ENCODE measurements at places on chromosomes 7 and 10.
A peak's percentile ranks its signal among the peaks of the same experiment; 100 is the strongest.

- H3K4me3 ChIP-seq: no peak overlapping the region
- peaks cover 31% of the 10 kb centered on the region for H3K27me3 ChIP-seq
- no peaks in the 10 kb centered on the region for H3K36me3 ChIP-seq
- H3K4me1 ChIP-seq: peaks cover 8% of the 10 kb centered on the region
- no peak overlapping the region for H3K27ac ChIP-seq
- no peak for DNase-seq
Measured at GRCh38 chr10:6711881-6712280, 131.8 kb upstream of the PRKCQ start.

DNA sequence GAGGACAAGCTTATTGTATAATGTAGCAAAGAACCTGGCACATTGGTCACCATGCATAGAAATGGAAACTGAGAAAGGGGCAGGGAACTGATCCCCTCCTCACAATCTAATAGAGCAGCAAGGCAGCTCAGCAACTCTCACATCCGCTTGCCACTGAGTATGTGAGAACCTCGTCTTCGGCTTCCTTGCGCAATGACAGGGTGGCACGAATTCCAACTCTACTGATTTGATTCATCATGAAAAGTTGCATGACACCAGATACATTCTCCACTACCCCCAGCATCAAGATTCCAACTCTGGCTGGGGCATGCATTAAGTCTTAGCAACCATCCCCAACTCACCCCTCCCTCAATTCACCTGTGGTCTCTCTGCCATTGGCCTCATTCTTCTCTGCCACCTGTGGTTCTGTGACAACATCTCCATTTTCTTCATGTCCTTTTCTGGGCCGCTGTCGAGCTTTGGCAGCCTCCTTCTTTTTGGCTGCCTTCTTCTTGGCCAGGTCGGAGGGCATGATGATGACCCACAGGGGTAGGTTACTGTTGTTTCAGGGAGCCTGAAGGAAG is 976 bp downstream of the ABCF2 start:
- no peak overlapping the region for H3K27ac ChIP-seq
- H3K36me3 ChIP-seq: peaks cover 16% of the 10 kb centered on the region
- no peaks in the 10 kb centered on the region for H3K27me3 ChIP-seq

- H3K4me1 ChIP-seq: peaks cover 2% of the 10 kb centered on the region
- no peak for DNase-seq
- H3K36me3 ChIP-seq: no peaks in the 10 kb centered on the region
- H3K27me3 ChIP-seq: no peaks in the 10 kb centered on the region
- H3K4me3 ChIP-seq: no peak overlapping the region
Measured at GRCh38 chr7:80537091-80537490, 25.2 kb upstream of the GNAT3 start.

- no peak overlapping the region for H3K27ac ChIP-seq
- peaks cover 5% of the 10 kb centered on the region for H3K27me3 ChIP-seq
- H3K4me3 ChIP-seq: no peak overlapping the region
- H3K36me3 ChIP-seq: no peaks in the 10 kb centered on the region
Measured at GRCh38 chr10:77357611-77358310, 279.8 kb downstream of the KCNMA1 start.

DNA sequence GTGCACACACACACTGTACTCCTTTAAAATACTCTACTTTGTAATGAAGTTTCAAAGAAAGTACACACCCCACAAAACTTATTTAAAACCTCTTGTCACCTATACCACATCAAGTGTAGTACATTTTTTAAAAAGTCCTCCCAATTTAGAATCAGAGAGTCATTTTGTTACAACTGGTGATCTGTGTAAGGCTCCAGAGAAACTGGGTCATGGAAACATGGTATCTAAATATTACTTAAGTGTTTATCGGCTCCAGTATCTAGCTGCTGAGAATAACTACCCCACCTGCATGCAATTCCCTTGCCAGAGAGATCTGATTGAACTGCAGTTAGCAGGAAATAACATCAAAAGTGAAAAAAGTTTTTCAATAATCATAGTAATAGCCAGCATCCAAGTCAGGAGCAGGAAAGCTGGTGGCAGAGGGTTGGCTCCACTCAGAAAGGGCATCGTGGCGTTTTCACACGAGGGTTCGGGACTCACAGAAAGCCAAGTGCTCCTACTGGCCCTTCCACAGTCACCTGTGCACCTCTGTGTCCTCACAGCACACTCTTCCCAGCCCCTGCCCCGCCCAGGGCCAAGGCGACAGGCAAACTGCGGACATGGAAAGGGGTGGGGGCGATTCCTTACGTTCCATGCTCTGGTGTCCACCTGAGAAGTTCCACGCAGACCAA is 6.5 kb downstream of the RGS10 start:
- no peak overlapping the region for H3K4me3 ChIP-seq
- no peak overlapping the region for H3K27ac ChIP-seq

- H3K27me3 ChIP-seq: no peaks in the 10 kb centered on the region
- DNase-seq: no peak
- peaks cover 4% of the 10 kb centered on the region for H3K36me3 ChIP-seq
Measured at GRCh38 chr7:131346885-131347592, 19.4 kb downstream of the MKLN1 start.

- no peak overlapping the region for H3K4me3 ChIP-seq
- peaks cover 12% of the 10 kb centered on the region for H3K36me3 ChIP-seq
- H3K4me1 ChIP-seq: no peaks in the 10 kb centered on the region
- DNase-seq: no peak
- no peaks in the 10 kb centered on the region for H3K27me3 ChIP-seq
- no peak overlapping the region for H3K27ac ChIP-seq
Measured at GRCh38 chr7:129308047-129308446, 83.2 kb downstream of the AHCYL2 start.

DNA sequence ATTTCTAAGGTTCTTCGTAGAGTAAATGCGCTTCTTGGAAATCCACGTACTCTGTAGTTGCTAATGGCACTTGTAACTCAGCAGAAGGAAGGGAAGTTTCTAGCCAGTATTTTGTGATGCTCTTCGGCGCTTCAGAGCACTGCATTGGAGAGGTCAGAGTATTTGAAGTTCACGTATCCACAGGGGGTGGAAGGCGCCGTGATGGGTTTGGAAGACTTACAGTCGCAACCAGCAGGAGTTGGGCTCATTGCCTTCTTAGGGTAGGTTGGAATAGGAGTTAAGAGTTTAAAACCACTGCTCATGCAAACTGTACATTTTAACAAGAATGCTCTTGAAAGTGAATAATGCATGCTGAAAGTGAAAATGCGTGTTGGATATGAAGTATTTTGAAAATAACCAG is 49.1 kb downstream of the SHH start:
- H3K27me3 ChIP-seq: no peaks in the 10 kb centered on the region
- H3K4me1 ChIP-seq: no peaks in the 10 kb centered on the region
- no peak overlapping the region for H3K27ac ChIP-seq

DNA sequence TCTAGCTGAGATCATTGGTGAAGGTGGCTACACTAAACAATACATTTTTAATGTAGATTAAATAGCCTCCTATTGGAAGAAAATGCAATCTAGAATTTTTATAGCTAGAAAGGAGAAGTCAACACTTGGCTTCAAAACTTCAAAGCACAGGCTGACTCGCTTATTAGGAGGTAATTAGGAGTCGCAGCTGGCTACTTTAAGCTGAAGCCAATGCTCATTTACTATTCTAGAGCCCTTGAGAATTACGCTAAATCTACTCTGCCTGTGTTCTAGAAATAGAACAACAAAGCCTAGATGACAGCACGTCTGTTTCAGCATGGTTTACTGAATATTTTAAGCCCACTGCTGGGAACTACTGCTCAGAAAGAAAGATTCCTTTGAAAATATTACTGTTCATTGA is 101.6 kb upstream of the EEPD1 start:
- H3K4me1 ChIP-seq: no peaks in the 10 kb centered on the region
- no peak overlapping the region for H3K27ac ChIP-seq
- H3K36me3 ChIP-seq: no peaks in the 10 kb centered on the region
- no peak for DNase-seq

- DNase-seq: no peak
- H3K27ac ChIP-seq: no peak overlapping the region
- no peak overlapping the region for H3K4me3 ChIP-seq
- no peaks in the 10 kb centered on the region for H3K36me3 ChIP-seq
- H3K4me1 ChIP-seq: peaks cover 9% of the 10 kb centered on the region
Measured at GRCh38 chr7:100598425-100598824, 3.7 kb upstream of the PCOLCE start.

DNA sequence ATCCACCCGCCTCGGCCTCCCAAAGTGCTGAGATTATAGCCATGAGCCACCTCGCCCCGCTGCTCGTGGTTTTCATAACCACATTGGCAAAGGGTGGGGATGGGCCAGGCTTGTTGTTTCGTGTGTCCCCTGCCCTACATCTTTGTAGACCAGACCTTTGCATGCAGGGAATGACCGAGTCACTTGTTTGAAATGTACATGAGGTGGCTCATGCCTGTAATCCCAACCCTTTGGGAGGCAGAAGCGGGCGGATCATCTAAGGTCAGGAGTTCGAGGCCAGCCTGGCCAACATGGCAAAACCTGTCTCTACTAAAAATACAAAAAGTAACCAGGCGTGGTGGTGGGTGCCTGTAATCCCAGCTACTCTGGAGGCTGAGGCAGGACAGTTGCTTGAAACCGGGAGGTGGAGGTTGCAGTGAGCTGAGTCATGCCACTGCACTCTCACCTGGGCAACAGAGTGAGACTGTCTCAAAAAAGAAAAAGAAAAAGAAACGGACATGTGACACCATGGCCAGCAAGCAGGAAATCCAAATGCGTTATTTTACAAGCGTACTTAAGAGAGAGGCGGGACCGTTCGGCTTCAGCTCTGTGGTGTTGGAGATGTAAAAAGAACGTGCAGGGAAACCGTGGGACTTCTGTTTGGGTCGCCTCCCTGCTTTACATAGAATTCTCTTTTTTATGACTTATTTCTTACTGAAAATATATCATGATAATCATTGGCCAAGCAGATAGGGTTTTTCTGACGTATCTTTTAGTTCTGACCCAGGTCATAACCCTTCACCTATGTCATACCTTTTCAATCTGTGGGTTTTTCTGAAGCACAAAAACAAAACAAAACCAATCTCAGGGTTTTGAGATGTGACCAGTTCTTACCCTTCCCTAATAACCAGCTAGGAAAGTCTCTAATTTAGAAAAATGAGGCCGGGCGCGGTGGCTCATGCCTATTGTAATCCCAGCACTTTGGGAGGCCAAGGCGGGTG is 45.1 kb downstream of the WIPI2 start:
- H3K27me3 ChIP-seq: no peaks in the 10 kb centered on the region
- peaks cover 11% of the 10 kb centered on the region for H3K4me1 ChIP-seq
- peak overlapping the region; percentile 56 for H3K27ac ChIP-seq
- H3K36me3 ChIP-seq: peaks cover 20% of the 10 kb centered on the region

GRCh38 chr7:158384746-158385145 is 202.9 kb downstream of the PTPRN2 start:
- no peaks in the 10 kb centered on the region for H3K4me1 ChIP-seq
- peaks cover 22% of the 10 kb centered on the region for H3K27me3 ChIP-seq
- DNase-seq: no peak
- no peak overlapping the region for H3K27ac ChIP-seq
- no peak overlapping the region for H3K4me3 ChIP-seq
- H3K36me3 ChIP-seq: no peaks in the 10 kb centered on the region

DNA sequence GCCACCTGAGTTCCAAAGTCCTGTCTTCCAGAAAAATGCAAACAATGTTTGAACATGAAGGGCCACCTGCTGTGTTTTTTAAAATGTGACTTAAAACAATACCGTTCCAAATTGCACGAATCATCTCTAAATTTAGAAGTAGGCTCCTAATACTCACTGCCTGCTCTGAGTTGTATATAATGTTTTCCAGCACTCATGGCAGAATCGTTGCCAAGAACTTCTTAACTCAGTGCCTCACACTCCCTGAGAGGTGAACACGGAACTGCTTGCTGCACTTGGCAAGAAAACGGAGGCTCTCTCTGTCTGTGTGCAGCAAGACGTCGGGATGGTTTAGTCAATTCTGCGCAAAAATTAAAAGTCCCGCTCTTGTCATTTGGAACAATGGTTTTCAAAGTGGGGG is 757.3 kb upstream of the AUTS2 start:
- H3K36me3 ChIP-seq: no peaks in the 10 kb centered on the region
- no peak overlapping the region for H3K4me3 ChIP-seq
- H3K27me3 ChIP-seq: peaks cover 3% of the 10 kb centered on the region
- peaks cover 6% of the 10 kb centered on the region for H3K4me1 ChIP-seq

GRCh38 chr7:71193099-71193810 is 61.3 kb downstream of the GALNT17 start:
- H3K36me3 ChIP-seq: peaks cover 4% of the 10 kb centered on the region
- no peak for DNase-seq
- H3K27ac ChIP-seq: no peak overlapping the region
- no peaks in the 10 kb centered on the region for H3K27me3 ChIP-seq

GRCh38 chr7:142362349-142362748 is 104.5 kb upstream of the PRSS58 start:
- H3K36me3 ChIP-seq: peaks cover 1% of the 10 kb centered on the region
- DNase-seq: no peak
- peaks cover 2% of the 10 kb centered on the region for H3K4me1 ChIP-seq
- no peak overlapping the region for H3K27ac ChIP-seq

GRCh38 chr7:155208681-155209477 is 88.8 kb upstream of the INSIG1 start:
- no peak for DNase-seq
- peaks cover 49% of the 10 kb centered on the region for H3K27me3 ChIP-seq
- H3K4me1 ChIP-seq: peaks cover 3% of the 10 kb centered on the region
- no peaks in the 10 kb centered on the region for H3K36me3 ChIP-seq
- no peak overlapping the region for H3K4me3 ChIP-seq
- H3K27ac ChIP-seq: no peak overlapping the region
